ENCODE measurements at places on chromosomes 4 and X.
A peak's percentile ranks its signal among the peaks of the same experiment; 100 is the strongest.

GRCh38 chr4:77773101-77773500 lies 46.1 kb downstream of the CNOT6L start:
- peaks cover 6% of the 10 kb centered on the region for H3K4me1 ChIP-seq
- no peak overlapping the region for H3K27ac ChIP-seq
- DNase-seq = no peak
- H3K4me3 ChIP-seq = no peak overlapping the region

GRCh38 chrX:142096253-142096652 lies 108.8 kb downstream of the MAGEC2 start:
- H3K4me3 ChIP-seq = no peak overlapping the region
- H3K4me1 ChIP-seq = no peaks in the 10 kb centered on the region
- no peak for DNase-seq
- H3K27ac ChIP-seq = no peak overlapping the region

- no peaks in the 10 kb centered on the region for H3K27me3 ChIP-seq
- H3K36me3 ChIP-seq = no peaks in the 10 kb centered on the region
- H3K4me1 ChIP-seq = no peaks in the 10 kb centered on the region
- no peak overlapping the region for H3K27ac ChIP-seq
Observed at GRCh38 chrX:96483647-96484160, 200.9 kb upstream of the DIAPH2 start.

DNA sequence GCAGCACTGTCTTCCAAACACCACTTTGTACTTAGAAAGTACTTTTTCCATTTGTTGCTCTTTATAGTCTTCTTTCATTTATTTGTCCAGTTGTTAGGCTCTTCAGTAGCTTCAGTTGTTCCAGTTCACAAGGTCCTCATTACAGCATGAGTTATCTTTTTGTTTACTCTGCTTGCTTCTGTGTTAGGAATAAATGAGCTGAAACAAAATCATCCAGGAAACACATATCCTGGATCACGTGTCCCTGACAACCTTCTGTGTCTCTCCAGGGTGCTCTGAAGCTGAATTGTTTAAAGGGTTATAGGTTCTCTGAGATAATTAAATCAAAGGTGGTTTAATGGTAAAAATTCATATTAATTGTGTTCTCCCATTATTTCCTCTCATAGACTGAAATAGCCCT lies 19.9 kb upstream of the KLHL8 start:
- no peaks in the 10 kb centered on the region for H3K27me3 ChIP-seq
- no peaks in the 10 kb centered on the region for H3K36me3 ChIP-seq
- H3K27ac ChIP-seq = no peak overlapping the region
- H3K4me1 ChIP-seq = no peaks in the 10 kb centered on the region
- no peak overlapping the region for H3K4me3 ChIP-seq

DNA sequence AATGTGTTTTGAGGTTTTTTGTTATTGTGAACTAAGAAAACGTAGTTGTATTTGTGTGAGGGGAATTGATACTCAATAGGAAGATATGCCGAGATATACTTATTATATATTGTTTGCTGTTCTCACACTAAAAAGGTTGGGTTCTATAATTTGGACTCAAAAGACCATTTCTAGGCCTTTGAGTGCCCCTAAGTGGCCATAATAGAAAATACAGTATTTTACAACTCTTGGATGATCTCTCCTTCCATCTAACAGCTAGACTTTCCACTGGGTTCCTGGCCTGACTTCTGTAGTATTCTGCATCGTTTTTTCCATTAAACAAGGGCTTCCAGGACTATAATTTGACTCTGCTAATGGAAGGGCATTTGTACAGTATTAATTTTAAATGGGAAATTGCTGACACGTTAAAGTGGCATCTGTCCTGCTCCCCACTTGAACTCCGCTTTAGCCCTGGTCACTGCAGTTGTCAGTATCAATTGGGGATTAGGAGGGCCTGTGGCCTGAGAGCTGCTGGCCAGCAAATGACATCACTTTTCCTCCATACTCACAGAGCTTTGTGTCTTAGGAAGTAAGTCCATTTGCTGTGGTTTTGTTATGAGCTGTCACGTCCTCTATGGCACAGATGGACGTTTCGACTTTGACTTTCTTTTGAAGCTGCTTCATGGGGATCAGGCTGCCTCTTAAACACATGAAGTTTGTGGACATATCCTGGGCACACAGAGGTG lies 176.9 kb downstream of the SLIT2 start:
- H3K27ac ChIP-seq = no peak overlapping the region
- no peaks in the 10 kb centered on the region for H3K4me1 ChIP-seq
- H3K4me3 ChIP-seq = no peak overlapping the region
- H3K36me3 ChIP-seq = no peaks in the 10 kb centered on the region
- no peaks in the 10 kb centered on the region for H3K27me3 ChIP-seq

GRCh38 chrX:25442499-25442898 lies 426.7 kb upstream of the ARX start:
- no peak overlapping the region for H3K27ac ChIP-seq
- DNase-seq = no peak
- H3K4me1 ChIP-seq = no peaks in the 10 kb centered on the region
- no peaks in the 10 kb centered on the region for H3K27me3 ChIP-seq
- H3K4me3 ChIP-seq = no peak overlapping the region

- H3K4me1 ChIP-seq = peaks cover 25% of the 10 kb centered on the region
- H3K27me3 ChIP-seq = no peaks in the 10 kb centered on the region
- no peak for DNase-seq
Observed at GRCh38 chr4:143357161-143357845, 20.6 kb downstream of the GAB1 start.

GRCh38 chr4:165493359-165493758 lies 114.6 kb downstream of the CPE start:
- H3K27ac ChIP-seq = no peak overlapping the region
- peak; percentile 71 for DNase-seq
- no peaks in the 10 kb centered on the region for H3K36me3 ChIP-seq

- H3K27me3 ChIP-seq = no peaks in the 10 kb centered on the region
- H3K36me3 ChIP-seq = no peaks in the 10 kb centered on the region
- no peak overlapping the region for H3K4me3 ChIP-seq
Observed at GRCh38 chr4:107838861-107839565, 14.3 kb downstream of the SGMS2 start.

- no peaks in the 10 kb centered on the region for H3K27me3 ChIP-seq
- H3K4me3 ChIP-seq = peak overlapping the region; percentile 92
- peak; percentile 68 for DNase-seq
- H3K4me1 ChIP-seq = no peaks in the 10 kb centered on the region
- H3K27ac ChIP-seq = peak overlapping the region; percentile 92
Observed at GRCh38 chr4:88457307-88458103, 586 bp downstream of the HERC5 start.

DNA sequence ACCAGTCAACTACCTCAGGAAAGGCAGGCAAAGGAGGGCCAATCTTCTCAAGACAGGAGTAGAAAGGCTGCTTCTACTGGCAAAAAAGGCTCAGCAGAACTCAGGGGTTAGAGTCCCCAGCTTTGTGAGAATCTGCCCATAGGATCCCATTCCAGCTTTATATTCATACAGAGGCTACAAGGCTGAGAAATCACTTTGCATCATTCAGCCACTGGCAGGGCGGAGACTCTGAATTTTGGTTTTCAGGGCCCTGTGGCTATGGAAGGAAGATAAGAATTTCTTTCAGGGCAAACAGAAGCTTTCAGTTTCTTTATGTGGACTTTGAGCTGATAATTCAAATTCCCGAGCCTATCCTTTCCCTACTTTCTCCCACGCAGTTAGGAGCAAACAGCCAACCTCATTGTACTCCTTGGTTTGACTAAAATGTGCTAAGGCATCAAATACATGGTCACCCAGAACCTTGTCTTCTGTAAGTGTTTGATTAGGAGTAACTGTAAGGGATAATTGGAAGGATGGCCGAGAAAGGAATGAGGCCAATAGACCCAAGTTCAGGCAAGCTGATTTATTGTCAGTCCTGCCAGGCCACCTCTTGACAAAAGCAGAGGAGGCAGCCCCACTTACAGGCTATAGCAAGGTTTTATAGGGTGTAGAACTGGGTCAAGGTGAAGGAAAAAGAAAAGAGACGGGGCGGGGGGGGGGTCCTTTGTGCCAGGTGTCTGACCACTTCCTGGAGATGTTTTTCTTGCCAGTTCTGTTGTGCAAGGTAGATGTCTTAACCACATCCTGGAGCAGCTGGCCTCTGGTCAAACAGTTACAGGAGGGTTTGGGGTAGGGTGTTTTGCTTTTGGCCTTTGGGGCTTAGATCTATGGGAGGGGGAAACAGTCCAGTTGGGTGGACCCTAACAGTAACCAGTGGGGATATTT lies 165.3 kb upstream of the PPP1R2C start:
- H3K4me1 ChIP-seq = no peaks in the 10 kb centered on the region
- no peak for DNase-seq
- no peaks in the 10 kb centered on the region for H3K27me3 ChIP-seq
- no peak overlapping the region for H3K27ac ChIP-seq
- H3K4me3 ChIP-seq = no peak overlapping the region
- no peaks in the 10 kb centered on the region for H3K36me3 ChIP-seq

DNA sequence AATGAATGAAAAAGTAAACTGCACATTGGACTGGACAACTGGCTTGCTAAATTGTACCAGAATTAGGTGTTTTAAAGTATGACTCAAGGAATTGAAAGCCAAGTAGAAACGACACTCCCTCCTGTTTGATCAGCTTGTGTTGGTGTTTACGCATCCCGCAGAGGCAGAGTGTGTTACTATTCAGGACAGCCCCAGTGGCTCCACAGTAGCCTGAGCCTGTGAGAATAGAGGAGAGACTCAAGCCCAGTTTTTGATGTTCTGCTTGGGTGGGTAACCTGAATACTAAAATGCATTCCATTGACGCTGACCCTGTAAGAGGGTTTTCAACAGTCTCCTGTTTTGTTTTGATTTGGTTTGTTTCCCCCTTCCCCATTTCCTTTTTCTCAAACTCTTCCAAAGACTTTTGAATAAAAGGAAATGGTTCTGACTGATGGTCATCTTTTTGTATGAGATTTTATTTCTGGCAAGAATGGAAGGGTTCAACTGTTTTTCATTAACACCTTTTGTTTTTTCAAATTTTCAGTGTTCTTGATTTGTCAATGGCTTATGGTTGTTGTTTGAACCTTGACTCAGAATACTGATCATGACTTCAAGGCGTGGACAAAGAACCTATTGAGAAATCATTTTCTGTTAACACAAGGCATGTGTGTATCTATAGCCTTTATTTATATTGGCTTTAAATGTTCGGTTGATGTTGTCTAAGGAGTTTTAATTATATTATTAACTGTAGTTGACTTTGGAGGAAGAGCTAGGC lies 10.2 kb downstream of the ADGRL3 start:
- H3K4me1 ChIP-seq = no peaks in the 10 kb centered on the region
- H3K4me3 ChIP-seq = no peak overlapping the region
- H3K36me3 ChIP-seq = no peaks in the 10 kb centered on the region
- H3K27ac ChIP-seq = no peak overlapping the region

GRCh38 chrX:64379924-64380323 lies 15.3 kb downstream of the MTMR8 start:
- H3K27ac ChIP-seq = no peak overlapping the region
- no peaks in the 10 kb centered on the region for H3K27me3 ChIP-seq

DNA sequence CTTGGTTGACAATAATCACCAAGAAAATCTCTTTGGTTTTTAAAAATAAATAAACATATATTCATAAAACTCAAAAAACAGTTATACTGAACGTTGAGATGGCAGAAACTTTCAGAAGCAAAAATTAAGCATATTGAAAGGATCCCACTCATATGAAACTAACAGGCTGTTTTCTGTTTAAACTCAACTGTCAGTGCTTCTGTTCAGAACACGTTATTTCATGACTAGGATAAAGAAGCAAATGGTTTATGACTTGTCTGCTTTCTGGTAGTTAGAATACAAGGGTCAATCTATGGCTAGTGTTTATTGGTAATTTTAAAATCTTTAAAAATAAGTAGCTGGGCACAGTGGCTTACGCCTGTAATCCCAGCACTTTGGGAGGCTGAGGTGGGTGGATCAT lies 4.1 kb downstream of the GPR82 start:
- H3K27ac ChIP-seq = no peak overlapping the region
- DNase-seq = no peak
- H3K36me3 ChIP-seq = no peaks in the 10 kb centered on the region
- H3K4me3 ChIP-seq = no peak overlapping the region
- H3K27me3 ChIP-seq = no peaks in the 10 kb centered on the region
- no peaks in the 10 kb centered on the region for H3K4me1 ChIP-seq

DNA sequence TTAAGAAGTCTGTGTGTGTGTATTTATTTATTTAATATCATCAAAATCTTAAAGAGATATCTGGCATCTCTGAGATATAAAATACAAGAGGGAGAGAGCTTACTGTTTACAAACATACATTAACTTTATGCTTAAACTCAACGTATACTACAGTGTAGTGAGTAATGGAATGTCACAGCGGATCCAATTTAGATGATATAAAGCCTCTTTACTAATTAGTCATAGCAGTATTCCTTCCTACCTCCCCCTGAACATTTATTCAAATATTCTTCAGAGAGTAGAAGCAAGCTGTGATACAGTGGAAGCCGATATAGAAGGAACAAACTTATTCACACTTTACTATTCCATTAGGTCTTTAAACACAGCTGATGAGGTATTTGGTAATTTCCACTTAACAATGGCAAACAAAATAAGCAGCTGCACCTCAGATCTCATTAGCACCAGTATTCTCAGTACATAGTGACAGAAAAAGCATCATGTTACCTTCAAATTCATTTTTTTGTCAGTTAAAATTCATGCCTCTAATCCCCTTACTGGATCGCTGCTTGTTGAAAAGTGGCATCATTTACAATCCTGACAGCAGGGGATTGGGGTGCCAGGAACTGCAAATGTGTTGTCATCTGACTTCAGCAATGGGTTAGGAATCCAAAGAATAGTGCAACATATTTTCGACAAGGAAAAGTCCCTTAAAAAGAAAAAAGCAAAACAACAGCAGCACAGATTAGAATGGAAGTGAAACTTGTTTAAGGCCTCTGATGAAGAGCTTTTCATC lies 658.7 kb upstream of the EPHA5 start:
- no peaks in the 10 kb centered on the region for H3K4me1 ChIP-seq
- H3K4me3 ChIP-seq = no peak overlapping the region
- H3K27ac ChIP-seq = no peak overlapping the region
- H3K27me3 ChIP-seq = no peaks in the 10 kb centered on the region
- H3K36me3 ChIP-seq = no peaks in the 10 kb centered on the region
- DNase-seq = no peak

DNA sequence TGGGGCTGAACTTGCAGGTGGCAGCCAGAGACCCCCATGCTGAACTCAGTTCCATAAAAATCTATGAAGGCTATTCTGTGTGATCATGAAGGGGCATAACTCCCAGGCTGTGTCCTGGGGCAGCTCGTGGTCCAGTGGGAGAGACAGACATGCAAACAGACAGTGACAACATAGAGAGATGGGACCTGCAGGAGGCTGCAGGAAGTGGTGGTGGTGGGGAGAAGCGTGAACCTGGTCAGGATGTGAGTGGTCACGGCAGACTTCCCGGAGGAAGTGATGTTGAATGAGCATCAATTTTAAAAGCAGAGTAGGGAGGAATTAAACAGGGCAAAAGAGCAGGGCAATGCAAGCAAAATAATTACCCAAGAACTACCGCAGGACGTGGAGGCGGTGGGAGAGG lies 23.2 kb upstream of the SORCS2 start:
- DNase-seq = no peak
- no peaks in the 10 kb centered on the region for H3K4me1 ChIP-seq
- H3K4me3 ChIP-seq = no peak overlapping the region
- H3K27me3 ChIP-seq = no peaks in the 10 kb centered on the region
- no peak overlapping the region for H3K27ac ChIP-seq

GRCh38 chr4:30116401-30116800 lies 603.8 kb upstream of the PCDH7 start:
- H3K36me3 ChIP-seq = no peaks in the 10 kb centered on the region
- H3K27ac ChIP-seq = no peak overlapping the region
- no peaks in the 10 kb centered on the region for H3K4me1 ChIP-seq

- H3K36me3 ChIP-seq = no peaks in the 10 kb centered on the region
- DNase-seq = no peak
- no peak overlapping the region for H3K4me3 ChIP-seq
- H3K27ac ChIP-seq = peak overlapping the region; percentile 18
- peaks cover 7% of the 10 kb centered on the region for H3K4me1 ChIP-seq
- no peaks in the 10 kb centered on the region for H3K27me3 ChIP-seq
Observed at GRCh38 chrX:136262812-136263315, 11.7 kb upstream of the MAP7D3 start.
